ENCODE measurements at places on chromosomes 6 and 20.

GRCh38 chr20:34322267-34323105, 19.3 kb upstream of the AHCY start:
- no peak for DNase-seq

GRCh38 chr20:22663528-22664025, 79.2 kb upstream of the FOXA2 start:
- no peak for DNase-seq

DNA sequence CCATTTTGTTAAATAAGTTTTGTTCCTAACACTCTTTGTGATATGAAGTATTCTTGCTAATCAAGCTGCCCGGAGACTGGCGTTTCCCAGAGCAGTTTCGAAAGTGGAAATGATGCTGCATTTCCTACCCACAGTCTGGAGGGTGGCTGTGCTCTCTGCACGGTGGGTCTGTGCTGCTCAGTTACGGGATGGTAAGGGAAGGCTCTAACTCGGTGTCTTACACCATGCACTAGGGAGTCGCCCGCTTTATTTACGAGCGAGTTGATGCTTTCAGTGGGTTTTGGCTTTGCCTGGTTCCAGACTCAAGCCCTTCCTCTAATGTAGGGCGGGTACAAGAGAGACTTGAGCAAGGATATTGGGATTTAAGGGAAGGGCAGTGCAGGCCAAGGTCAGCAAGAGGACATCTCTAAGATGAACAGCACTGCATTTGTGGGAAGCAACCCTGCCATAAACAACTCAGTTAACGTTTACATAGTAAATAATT, 180.1 kb upstream of the AKAP12 start:
- no peak for DNase-seq

GRCh38 chr6:163533443-163533842, 118.9 kb downstream of the QKI start:
- DNase-seq, result no peak

DNA sequence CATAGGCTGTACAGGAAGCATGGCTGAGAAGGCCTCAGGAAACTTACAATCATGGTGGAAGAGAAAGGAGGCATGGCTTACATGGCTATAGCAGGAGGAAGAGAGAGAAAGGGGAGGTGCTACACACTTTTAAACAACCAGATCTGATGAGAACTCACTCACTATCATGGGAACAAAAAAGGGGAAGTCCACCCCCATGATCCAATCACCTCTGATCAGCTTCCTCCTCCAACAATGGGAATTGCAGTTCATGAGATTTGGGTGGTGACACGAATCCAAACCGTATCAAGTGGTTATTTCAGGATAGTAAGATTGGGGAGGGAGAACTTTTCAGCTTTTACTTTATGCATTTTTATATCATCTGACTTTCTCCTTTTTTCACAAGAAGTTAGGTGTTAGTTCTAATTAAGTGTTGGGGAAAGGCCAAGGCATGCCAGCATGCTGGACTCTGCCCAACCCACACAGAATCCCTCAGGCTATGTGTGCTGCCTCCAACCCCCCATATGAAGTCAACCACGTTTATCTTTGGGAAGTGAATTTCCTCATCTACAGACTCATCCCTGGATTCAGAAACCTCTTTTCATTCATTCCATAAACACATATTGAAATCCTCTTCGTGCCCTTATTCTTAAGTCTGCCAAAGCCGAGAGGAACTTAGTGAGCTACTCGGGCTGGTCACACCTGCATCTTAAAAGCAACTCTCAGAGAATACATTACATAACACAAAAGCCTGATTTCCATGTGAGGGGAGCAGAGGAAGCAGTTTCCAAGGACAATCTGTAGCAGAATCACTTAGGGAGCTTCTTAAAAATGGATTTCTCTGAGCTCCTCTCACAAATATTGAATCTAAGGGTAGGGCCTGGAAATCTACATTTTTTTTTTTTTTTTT, 16.7 kb upstream of the CLIC5 start:
- DNase-seq, result no peak

DNA sequence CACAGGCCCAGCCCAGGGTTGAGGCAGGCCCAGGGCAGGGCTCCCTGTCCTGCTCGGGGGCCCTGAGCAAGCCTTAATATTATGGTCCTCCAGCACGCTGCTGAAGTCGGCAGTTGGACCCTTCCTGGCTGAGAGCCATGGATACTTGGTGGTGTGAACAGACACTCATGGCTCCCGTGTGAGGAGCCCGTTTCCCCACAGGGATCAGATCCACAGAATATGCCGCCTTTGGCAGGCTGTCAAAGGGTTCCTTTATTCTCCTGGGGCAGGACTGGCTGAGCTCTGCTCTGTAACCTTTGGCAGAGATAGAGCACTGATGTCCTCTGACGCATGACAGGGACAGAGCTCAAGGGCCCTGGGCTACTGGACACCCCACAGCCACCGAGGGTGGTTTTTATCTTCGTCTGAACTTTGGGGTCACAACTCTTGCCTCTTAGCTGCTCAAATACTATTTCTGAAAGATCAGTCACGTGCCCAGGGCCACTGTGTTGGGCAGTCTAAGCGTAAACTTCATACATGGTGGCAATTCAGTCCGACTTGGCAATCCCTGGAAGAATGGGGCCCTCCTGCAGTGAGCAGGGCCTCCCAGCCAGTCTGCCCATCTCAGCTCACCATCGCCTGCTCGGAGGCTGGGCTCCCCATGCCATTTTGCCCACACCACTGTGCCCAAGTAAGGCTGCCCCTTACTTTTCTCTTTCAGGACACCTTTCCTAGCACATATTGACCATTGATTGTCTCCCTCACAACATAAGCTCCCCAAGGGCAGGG, 49.1 kb downstream of the TTI1 start:
- no peak for DNase-seq

- DNase-seq, result no peak
Observed at GRCh38 chr6:112413780-112414179, 66.7 kb downstream of the RFPL4B start.

- DNase-seq, result no peak
Observed at GRCh38 chr6:5570641-5571040, 309.3 kb downstream of the FARS2 start.

DNA sequence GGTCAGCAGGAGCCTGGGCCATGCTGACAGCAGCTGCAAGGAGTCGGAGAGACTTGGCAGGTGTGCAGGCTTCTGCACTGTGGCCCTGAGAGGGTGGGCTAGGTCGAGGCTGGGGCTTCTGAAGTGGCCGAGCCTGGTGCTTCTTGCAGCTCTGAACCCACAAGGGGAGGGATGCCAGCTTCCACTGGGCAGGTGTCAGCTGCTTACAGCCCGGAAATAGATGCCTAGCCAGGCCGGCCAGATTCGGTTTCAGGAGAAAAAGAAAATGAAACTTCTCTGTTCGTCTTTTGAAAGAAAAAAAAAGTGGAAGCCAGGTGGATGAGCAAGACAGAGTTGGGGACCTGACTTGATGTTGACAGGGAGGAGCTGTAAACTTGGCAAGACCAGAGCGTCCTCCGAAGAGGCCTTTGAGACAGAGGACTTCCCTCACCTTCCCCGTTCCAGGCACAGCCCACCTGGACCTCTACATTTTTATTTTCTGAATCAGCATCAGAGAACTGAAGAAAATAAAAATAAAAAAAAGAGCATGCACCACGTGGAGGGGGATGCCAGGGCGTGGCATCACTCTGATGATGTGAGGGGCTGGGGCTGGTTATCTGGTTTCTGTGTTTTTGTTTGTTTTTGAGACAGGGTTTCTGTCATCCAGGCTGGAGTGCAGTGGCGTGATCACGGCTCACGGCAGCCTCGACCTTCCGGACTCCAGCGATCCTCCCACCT, at the start of gene ZBP1:
ZBP1 (minus strand) TSS at position 153 of the 717 bp plus-strand sequence; CDS start at position 22, 131 bp downstream.
- no peak for DNase-seq

GRCh38 chr6:153059757-153060156, 57.2 kb upstream of the MTRF1L start:
- DNase-seq, result no peak

GRCh38 chr20:51876313-51876940, 74.1 kb upstream of the SALL4 start:
- DNase-seq, result no peak

DNA sequence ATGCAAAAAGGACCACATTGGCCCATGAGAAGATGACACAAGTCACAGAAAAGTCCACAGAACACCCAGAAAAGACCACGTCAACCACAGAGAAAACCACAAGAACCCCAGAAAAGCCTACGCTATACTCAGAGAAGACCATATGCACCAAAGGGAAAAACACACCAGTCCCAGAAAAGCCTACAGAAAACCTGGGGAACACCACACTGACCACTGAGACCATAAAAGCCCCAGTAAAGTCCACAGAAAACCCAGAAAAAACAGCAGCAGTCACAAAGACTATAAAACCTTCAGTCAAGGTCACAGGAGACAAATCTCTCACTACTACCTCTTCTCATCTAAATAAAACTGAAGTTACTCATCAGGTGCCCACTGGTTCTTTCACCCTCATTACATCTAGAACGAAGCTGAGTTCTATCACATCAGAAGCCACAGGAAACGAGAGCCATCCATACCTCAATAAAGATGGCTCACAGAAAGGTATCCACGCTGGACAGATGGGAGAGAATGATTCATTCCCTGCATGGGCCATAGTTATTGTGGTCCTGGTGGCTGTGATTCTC, 11.2 kb downstream of the MUCL3 start:
- no peak for DNase-seq
